ENCODE measurements at places on chromosomes 4 and X.

- no peak for DNase-seq
- H3K27me3 ChIP-seq: no peaks in the 10 kb centered on the region
- H3K36me3 ChIP-seq: no peaks in the 10 kb centered on the region
- no peak overlapping the region for H3K27ac ChIP-seq
Measured at GRCh38 chr4:42458657-42459056, 61.4 kb downstream of the SHISA3 start.

DNA sequence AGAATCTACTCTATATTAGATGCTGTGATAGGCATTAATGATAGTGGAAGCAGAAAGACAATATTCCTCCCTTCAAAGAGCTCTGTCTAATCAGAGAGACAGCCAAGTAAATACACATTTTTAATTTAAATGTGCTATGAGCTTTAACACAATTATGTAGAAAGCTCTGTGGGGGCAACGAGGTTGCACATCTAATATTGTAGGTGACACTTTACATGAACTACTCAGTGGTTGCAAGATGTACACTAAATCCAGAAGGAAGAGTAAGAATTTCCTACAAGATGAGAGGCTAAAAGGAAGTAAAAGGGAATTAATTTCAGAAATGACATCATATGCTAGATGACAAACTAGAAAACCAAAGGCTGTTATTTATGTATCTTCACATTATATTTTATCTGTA is 120.9 kb downstream of the SPCS3 start:
- no peaks in the 10 kb centered on the region for H3K27me3 ChIP-seq
- no peak for DNase-seq
- H3K36me3 ChIP-seq: no peaks in the 10 kb centered on the region

GRCh38 chr4:173248690-173249089 is 80.1 kb downstream of the GALNT7 start:
- H3K4me1 ChIP-seq: no peaks in the 10 kb centered on the region
- no peak overlapping the region for H3K27ac ChIP-seq
- no peak for DNase-seq
- no peaks in the 10 kb centered on the region for H3K27me3 ChIP-seq

- no peak overlapping the region for H3K4me3 ChIP-seq
- no peaks in the 10 kb centered on the region for H3K4me1 ChIP-seq
- peak; percentile 42 for DNase-seq
- H3K27ac ChIP-seq: no peak overlapping the region
- no peaks in the 10 kb centered on the region for H3K36me3 ChIP-seq
- no peaks in the 10 kb centered on the region for H3K27me3 ChIP-seq
Measured at GRCh38 chr4:2081540-2081939, 22.4 kb downstream of the NAT8L start.

GRCh38 chrX:12139934-12140611 is 1.8 kb downstream of the FRMPD4 start:
- no peaks in the 10 kb centered on the region for H3K27me3 ChIP-seq
- no peak for DNase-seq
- no peaks in the 10 kb centered on the region for H3K36me3 ChIP-seq
- no peak overlapping the region for H3K27ac ChIP-seq
- H3K4me3 ChIP-seq: no peak overlapping the region

- DNase-seq: peak; percentile 54
- no peaks in the 10 kb centered on the region for H3K4me1 ChIP-seq
- no peaks in the 10 kb centered on the region for H3K27me3 ChIP-seq
- peak overlapping the region; percentile 53 for H3K27ac ChIP-seq
Measured at GRCh38 chrX:23901805-23902204, 5.9 kb downstream of the APOO start.
